ENCODE measurements at places on chromosomes 12 and 14. TPM values are rescaled to one million over a fixed set of nuclear protein-coding genes. Genes with fewer than 3 reads are reported as not detected.
A peak's percentile ranks its signal among the peaks of the same experiment; 100 is the strongest.

GRCh38 chr14:100294213-100294962, 11.9 kb downstream of the SLC25A29 start:
- H3K36me3 ChIP-seq: peaks cover 29% of the 10 kb centered on the region
- H3K27me3 ChIP-seq: no peaks in the 10 kb centered on the region
- DNase-seq: no peak
- H3K4me3 ChIP-seq: no peak overlapping the region

GRCh38 chr14:74647061-74647677, 35.1 kb upstream of the LTBP2 start:
- no peak overlapping the region for H3K27ac ChIP-seq
- peaks cover 19% of the 10 kb centered on the region for H3K4me1 ChIP-seq
- no peak overlapping the region for H3K4me3 ChIP-seq
- H3K27me3 ChIP-seq: peaks cover 6% of the 10 kb centered on the region
- DNase-seq: no peak

DNA sequence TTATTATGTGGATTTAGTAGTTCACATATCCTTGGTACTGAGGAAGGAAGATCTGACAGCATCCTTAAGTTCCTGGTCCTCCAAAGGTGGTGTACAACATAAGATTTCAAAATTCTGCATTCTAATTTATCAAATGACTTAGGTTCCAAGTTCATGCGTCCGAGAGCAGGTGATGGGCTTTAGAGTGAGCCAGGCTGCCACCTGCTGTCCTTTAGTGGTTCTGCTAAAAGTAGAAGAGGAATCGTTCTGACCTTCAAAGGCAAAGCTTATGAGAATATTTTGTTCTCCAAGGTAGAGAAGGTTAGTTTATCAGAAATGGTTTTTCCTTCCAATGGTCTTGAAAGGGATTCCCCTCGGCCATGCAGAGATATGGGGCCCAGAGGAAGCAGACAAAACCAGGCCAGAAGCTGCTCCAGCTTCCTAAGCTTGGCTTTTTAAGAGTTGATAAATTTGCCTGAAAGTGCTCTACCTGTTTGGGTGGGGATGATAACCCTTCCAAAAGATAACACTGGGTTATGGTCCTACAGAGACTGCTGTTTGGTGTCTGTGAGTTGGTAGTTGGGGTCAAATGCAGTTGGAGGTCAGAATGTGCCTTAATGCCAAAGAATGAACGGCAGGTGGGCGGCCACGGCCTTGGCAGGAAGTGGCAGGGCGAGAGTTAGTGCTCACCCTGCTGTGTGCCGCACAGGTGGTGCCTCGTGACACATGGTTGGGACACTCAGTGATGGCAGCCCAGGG, 29.1 kb upstream of the LRTM2 start:
- no peak overlapping the region for H3K27ac ChIP-seq
- H3K36me3 ChIP-seq: peaks cover 21% of the 10 kb centered on the region
- H3K27me3 ChIP-seq: no peaks in the 10 kb centered on the region
- peak; percentile 61 for DNase-seq
- no peak overlapping the region for H3K4me3 ChIP-seq
- peaks cover 23% of the 10 kb centered on the region for H3K4me1 ChIP-seq

DNA sequence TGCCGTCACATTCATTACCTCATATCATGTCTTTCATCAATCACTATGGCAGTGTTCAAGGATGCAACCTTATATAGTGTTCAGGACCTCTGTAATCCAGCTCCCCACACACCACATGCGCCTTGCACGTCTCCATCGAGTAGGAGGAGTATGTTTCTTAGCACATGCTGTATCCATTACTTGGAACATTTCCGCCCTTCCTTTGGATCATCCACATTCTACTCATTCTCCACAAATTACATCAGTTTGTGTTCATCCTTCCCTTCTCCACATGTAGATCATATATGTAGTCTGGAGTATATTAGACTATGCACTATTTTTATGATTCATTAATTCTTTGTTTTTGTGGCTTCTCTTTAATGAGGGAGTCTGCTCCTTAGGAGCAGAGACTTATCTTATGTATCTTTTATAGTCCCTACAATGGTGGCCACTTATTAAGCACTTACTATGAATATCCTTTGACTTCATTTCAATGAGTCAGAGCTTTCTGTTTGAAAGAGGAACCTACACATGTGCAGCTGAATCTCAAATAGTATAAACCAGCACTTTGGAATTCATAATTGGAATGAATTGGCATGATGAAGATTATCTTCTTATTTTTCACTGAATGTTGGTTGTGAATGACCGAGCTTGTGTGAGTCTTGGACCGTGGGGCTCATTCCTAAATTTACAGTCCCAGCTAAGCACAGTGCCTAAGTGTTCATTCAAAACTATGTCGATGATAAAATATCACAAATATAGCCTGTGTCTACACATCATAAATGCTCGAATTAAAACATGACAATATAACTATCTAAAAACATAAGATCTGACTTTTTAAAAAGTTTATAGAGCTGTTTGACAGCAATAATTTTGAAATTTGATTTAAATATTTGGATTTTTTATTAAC, 30.2 kb upstream of the NPAS3 start:
- peaks cover 3% of the 10 kb centered on the region for H3K27me3 ChIP-seq
- DNase-seq: no peak
- H3K4me1 ChIP-seq: no peaks in the 10 kb centered on the region
- no peaks in the 10 kb centered on the region for H3K36me3 ChIP-seq
- H3K4me3 ChIP-seq: no peak overlapping the region

DNA sequence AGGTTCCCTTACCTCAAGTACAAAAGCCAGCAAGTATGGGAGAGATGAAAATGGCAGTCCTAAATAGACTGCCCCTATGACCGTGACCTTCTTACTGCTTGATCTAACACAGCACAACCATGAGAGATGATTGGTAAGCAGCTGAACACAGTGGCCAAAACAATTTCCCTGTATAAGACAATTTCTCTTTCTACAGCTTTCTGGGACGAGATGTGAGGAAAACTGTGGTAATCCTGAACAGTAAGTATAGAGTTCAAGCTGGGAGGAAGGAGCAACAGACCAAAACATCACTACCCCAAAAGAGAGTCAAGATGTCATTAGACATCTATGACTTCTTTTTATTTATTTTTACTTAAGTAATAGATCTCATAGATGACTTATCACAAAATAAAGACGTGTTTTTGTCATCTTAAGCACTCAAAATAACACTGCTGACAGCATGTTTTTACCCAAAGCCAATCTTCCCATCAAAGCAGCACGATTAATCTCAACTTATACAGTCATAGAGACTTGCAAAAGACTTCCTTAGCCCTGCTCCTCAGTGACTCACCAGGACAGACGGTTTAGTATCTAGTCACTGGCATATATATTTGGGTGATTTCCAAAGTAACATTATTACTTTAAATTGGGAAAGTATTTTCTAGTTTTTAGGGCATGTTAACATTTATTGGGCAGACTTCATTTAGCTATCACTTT, 3.7 kb downstream of the TMEM52B start:
- no peaks in the 10 kb centered on the region for H3K27me3 ChIP-seq
- peak overlapping the region; percentile 44 for H3K27ac ChIP-seq

DNA sequence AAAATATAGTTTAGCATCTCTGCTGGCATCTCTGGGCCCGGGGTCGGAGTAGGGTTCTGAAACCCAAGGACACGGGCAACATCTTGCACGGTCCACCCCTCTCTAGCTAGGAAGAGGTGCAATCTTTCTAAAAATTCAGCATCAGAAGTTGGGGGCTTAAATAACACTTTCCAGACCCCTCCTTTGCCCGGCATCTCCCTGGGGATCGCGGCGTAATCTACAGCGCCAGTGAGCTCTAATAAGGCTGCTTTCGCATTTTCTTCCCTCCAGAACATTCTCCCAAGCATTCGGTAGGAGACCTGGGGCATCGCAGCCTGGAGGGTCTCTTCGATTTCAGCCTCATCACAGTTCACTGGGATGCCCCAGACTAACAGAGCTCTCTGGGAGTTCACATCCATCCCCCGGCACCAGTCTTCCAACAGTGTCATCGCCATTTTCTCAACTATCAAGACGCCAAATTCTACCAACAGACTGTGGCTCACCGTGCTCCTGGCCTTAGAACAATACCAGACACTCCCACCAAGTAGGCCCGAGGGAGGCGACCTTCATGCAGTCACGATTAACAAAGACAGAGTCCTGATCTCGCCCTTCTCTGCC, 880 bp downstream of the PNMA1 start:
- peak overlapping the region; percentile 88 for H3K4me3 ChIP-seq
- H3K4me1 ChIP-seq: peaks cover 34% of the 10 kb centered on the region
- H3K27ac ChIP-seq: peak overlapping the region; percentile 86
- no peaks in the 10 kb centered on the region for H3K27me3 ChIP-seq
- DNase-seq: no peak
- H3K36me3 ChIP-seq: peaks cover 29% of the 10 kb centered on the region

- no peaks in the 10 kb centered on the region for H3K36me3 ChIP-seq
- no peak overlapping the region for H3K4me3 ChIP-seq
- no peaks in the 10 kb centered on the region for H3K4me1 ChIP-seq
These were observed 129.8 kb upstream of the USP15 start for GRCh38 chr12:62130402-62130801.

P3H3 gene
- total RNA-seq: 7.0 TPM

DNA sequence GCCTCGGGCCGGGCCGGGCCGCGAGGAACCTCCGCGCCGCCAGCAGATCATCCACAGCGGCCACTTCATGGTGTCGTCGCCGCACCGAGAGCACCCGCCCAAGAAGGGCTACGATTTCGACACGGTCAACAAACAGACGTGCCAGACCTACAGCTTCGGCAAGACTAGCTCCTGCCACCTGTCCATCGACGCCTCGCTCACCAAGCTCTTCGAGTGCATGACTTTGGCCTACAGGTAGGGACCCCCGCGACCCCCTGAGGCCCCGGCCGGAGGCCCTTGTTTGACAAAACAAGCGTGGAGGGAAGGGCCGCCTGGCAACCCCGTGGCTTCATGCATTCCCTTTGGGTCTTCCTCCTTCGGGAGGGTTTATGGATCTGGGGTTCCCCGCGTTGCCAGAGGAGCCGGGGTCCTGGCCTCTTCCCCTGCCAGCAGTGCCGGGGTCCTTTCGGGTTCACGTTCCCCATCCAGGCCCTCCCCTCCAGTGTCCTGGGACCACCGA, 526 bp downstream of the MLXIP start:
- H3K27ac ChIP-seq: peak overlapping the region; percentile 85
- peak overlapping the region; percentile 92 for H3K4me3 ChIP-seq
- peaks cover 49% of the 10 kb centered on the region for H3K4me1 ChIP-seq
- peak; percentile 67 for DNase-seq
- H3K36me3 ChIP-seq: peaks cover 5% of the 10 kb centered on the region
- no peaks in the 10 kb centered on the region for H3K27me3 ChIP-seq

- DNase-seq: no peak
- peaks cover 30% of the 10 kb centered on the region for H3K27me3 ChIP-seq
- H3K4me1 ChIP-seq: peaks cover 6% of the 10 kb centered on the region
- H3K4me3 ChIP-seq: no peak overlapping the region
These were observed 6.9 kb downstream of the C1QL4 start for GRCh38 chr12:49330032-49330619.

DNA sequence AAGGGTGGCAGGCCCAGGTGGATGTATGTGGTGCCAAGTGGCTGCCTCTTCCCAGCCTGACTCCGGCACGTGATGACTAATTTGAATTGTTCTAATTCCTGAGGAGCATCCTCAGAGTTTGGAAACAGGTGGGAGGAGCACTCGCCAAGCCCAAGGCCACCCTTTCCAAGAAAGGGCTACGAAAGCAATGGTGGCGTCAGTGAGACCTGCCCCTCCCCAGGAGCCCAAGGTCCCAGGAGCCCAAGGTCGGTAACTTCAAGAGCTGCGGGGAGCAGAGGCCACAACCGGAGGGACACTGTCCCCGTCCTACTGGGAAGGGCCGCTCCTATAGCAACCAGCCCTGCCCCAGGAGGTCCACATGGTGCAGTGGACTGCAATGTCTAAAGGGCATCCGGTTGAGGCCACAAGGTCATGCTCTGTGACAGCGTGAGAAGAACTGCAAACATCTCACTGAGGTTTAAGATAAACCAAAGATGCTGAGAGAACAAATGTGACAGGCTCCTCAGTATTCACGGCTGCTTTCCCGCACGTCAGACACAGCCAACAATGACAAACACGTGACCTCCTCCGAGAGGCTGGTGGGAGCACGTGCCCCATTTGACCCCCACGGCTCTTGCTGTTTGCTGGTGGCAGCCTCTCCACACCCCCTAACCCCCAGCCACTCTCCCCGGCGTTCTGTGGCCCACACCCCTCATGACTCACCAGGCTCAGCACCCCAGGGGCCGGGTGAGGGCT, 79.6 kb downstream of the ITPK1 start:
- H3K4me1 ChIP-seq: peaks cover 68% of the 10 kb centered on the region
- no peaks in the 10 kb centered on the region for H3K27me3 ChIP-seq
- no peak for DNase-seq
- no peak overlapping the region for H3K4me3 ChIP-seq
- no peaks in the 10 kb centered on the region for H3K36me3 ChIP-seq
- H3K27ac ChIP-seq: no peak overlapping the region

GRCh38 chr14:48546996-48547395, 871.6 kb upstream of the MDGA2 start:
- no peak overlapping the region for H3K4me3 ChIP-seq
- DNase-seq: no peak
- H3K27me3 ChIP-seq: no peaks in the 10 kb centered on the region

DNA sequence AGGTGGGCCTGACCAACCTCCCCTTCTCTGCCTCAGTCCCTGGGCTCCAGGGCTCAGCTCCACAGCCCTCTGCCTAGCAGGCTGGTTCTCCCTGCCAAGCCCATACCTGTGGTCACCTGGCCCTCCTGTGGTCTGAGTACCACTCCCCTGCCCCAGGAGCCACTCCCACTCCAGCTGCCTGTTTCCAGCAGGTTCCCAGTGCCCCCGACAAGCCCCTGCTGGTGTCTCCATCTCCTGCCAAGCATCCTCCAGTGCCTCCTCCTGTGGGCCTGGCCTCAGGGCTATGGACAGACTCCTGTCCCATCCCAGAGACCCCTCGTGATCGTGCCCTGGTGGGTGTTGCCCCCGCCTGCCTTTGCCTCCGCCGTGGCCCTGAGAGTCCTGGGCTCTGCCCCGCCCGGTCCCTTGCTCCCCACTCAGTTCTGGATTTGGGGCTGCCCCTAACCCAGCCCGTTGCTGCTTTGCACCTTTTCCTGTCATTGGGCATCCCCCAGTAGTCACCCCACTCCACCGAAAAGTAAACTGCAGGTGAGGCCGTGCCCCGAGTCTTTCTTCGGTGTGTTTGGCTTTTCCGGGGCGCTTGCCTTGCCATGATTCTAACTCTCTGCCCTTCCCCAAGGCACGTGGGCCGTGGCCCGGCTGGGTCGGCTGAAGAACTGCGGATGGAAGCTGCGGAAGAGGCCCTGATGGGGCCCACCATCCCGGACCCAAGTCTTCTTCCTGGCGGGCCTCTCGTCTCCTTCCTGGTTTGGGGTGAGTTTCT, 9.8 kb downstream of the MEG3 start:
- H3K27me3 ChIP-seq: no peaks in the 10 kb centered on the region
- DNase-seq: no peak
- H3K4me3 ChIP-seq: no peak overlapping the region

FSCB gene
- total RNA-seq: 0.12 TPM

- H3K36me3 ChIP-seq: no peaks in the 10 kb centered on the region
- no peaks in the 10 kb centered on the region for H3K4me1 ChIP-seq
- H3K4me3 ChIP-seq: no peak overlapping the region
- H3K27me3 ChIP-seq: no peaks in the 10 kb centered on the region
- no peak for DNase-seq
These were observed 12.9 kb upstream of the OXA1L start for GRCh38 chr14:22753586-22753985.

GRCh38 chr14:20969336-20969735, 14.0 kb downstream of the RNASE2 start:
- H3K27me3 ChIP-seq: no peaks in the 10 kb centered on the region
- no peak overlapping the region for H3K4me3 ChIP-seq
- H3K4me1 ChIP-seq: peaks cover 12% of the 10 kb centered on the region
- H3K27ac ChIP-seq: no peak overlapping the region
- DNase-seq: no peak

GRCh38 chr14:79510659-79511058, 700.6 kb downstream of the DIO2 start:
- H3K4me3 ChIP-seq: no peak overlapping the region
- DNase-seq: no peak
- H3K4me1 ChIP-seq: no peaks in the 10 kb centered on the region
- no peaks in the 10 kb centered on the region for H3K36me3 ChIP-seq

All from lower lobe of right lung (tissue), 2 donors.